ENCODE measurements at places on chromosomes 3 and 15.

GRCh38 chr3:18082551-18083272 is 340.3 kb upstream of the TBC1D5 start:
- no peak for DNase-seq

DNA sequence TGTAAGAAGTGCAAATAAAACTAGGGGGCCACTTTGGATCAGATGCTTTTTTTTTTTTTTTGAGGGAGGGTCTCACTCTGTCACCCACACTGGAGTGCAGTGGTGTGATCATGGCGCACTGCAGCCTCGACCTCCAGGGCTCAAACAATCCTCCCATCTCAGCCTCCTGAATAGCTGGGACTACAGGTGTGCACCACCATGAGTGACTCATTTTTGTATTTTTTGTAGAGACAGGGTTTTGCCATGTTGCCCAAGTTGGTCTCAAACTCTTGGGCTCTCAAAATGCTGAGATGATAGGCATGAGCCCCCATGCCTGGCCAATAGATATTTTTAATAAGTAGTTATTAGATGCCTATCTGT is 20.8 kb downstream of the CCR1 start:
- no peak for DNase-seq

DNA sequence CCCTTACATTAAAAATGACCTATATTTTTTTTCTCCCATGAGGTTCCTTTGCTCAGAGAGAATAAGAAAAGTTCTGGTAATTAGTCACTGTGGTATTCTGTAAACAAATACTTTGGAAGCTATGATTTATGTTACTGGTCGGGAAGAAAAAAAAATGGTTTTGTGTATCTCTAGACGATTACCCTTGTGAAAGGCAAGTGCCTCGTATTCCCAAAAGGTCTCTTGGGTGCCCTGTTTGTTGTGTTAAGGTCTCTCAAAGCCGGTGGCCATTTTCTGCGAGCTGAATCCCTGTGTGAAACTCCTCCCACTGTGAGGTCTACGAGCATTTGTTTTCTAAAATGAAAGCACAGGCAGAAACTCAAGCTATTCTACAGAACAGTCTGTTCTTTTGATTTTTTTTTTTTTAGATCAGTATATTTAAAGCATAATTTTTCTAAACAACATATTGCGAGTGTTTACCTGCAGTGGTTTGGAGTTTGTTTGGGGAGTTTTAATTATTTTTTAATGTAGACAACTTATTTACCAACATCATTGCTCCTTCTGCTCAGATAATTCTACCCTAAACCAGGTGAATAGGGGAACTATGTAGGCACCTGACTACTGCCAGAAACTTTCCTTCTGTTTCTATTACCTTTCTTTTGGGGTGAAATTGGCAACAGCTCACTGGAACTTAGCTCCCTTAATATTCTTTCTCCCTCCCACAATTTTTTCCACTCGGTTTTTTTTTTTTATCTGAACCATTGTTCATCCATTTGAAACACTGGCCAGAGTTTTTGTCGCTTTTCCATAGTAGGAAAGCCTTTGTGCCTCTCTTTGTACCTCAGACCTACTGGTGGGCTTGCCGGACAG is 44.0 kb downstream of the ZBTB38 start:
- DNase-seq = no peak

DNA sequence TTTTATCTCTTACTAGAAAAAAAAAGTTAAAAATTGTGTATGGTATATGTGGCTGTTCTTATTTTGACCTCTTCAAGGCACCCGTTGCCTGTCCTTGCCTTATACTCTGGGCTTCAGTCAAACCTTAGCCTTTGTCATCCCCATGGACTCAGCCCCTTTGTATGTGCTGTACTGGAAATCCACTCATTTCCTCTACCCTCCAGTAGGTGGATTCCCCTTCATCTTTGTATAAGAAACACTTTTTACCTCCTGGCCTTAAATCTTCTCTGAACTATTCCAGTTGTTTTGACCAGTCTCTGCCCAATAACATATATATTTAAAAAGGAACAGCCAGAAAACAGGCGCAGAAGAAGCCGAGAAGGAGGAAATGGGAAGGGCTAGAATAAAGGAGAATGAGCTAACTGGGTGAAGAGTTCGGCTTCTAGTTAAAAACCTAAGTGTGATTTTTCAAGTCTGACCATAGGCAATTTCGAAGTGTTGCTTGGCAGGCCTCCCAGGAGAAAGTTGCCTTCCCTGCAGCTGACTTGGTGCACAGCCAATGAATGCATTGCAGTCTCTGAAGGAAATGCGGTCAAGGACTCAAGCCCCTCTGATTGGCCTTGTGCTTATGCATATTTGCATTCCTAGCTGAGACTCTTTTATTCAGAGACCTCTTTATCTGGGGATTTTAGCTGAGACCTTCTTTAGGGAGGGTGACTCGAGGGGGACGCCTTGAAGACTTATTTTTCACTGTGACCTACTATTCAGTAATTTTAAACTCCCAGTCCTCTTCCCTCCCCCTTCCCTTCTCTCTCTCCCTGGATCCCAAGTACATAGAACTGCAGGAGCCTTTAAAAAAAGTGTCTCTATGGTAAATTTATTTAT is 277.4 kb downstream of the ROBO1 start:
- no peak for DNase-seq

DNA sequence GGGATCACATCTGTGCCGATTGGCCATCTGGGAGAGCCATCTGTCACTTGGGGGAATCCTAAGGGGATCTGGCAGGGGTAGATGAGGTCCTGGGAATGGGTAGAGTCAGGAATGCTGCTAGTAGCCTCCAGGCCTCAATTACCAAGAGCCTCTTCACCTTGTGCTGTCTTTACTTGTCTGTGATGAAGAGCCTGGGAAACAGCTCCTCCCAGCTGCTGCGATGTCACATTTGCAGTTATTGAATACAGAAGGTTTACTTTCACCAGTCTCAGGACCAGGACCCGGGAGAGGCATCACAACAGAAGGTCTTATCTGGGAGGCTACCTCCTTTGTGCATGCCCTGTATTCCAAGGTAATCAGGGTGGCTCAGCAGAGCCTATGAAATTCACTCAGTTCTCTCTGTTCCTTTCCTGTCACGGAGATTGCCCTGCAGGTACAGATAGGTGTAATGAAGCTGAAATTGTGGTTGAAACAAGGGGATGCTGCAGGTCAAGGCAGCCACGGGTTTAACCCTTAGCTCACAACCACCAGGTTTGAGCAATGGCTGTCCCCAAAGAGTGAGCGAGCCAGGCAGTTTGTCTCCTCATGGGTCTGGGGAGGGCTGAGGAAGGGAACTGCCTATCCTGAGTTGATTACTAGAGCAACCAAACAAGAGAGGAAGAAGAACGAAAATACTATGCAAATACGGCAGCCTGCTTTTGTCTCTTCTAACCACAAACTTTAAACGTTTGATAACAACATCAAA is 298.9 kb upstream of the RORA start:
- no peak for DNase-seq
